ENCODE measurements at places on chromosomes 5 and 9. TPM values are rescaled to one million over a fixed set of nuclear protein-coding genes. Genes with fewer than 3 reads are reported as not detected.

GRCh38 chr5:180799902-180800801 is 2.5 kb downstream of the MGAT1 start:
- peaks cover 14% of the 10 kb centered on the region for H3K4me1 ChIP-seq
- no peak overlapping the region for H3K27ac ChIP-seq
- no peak overlapping the region for H3K4me3 ChIP-seq
- peaks cover 2% of the 10 kb centered on the region for H3K36me3 ChIP-seq
- H3K27me3 ChIP-seq, result no peaks in the 10 kb centered on the region
- no peak for DNase-seq

DNA sequence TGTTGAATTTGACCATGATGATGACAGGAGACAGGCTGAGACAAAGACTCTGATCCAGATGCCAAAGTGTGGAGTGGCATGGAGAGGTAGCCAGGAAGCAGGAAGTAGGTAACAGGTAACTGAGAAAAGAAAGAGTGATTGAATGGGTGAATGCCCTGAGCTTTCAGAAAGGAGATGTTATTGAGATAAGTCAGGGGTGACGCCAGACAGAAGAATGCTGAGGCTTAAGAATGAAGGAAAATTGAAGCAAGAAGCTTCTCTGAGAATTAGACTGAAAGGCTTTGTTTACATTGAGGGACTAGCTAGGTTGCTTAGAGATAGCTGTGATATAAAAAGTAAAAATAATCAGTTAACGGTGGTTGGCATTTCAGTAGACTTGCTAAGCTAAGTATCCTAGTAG is 165.7 kb downstream of the PSAT1 start:
- H3K4me1 ChIP-seq, result no peaks in the 10 kb centered on the region
- H3K27me3 ChIP-seq, result no peaks in the 10 kb centered on the region
- no peak overlapping the region for H3K4me3 ChIP-seq
- H3K27ac ChIP-seq, result no peak overlapping the region

FRMPD1 gene
- total RNA-seq, result 1.8 TPM

COL15A1 gene
- 0.33 TPM for total RNA-seq

All from liver (tissue), 10 donors.